WERI-Rb-1 (cell line): ENCODE measurements at places on chromosomes 13 and 19.

GRCh38 chr19:16561382-16561781 is 10.8 kb downstream of the SLC35E1 start:
- no peak for DNase-seq

GRCh38 chr19:2253106-2254063 is 2.8 kb downstream of the JSRP1 start:
- DNase-seq: no peak

- no peak for DNase-seq
These were observed 14.8 kb upstream of the ZNF43 start for GRCh38 chr19:21850656-21851255.

GRCh38 chr13:28425793-28426192 is 69.1 kb downstream of the FLT1 start:
- DNase-seq: no peak

- DNase-seq: no peak
These were observed 15.2 kb upstream of the ERCC5 start for GRCh38 chr13:102830646-102831045.

DNA sequence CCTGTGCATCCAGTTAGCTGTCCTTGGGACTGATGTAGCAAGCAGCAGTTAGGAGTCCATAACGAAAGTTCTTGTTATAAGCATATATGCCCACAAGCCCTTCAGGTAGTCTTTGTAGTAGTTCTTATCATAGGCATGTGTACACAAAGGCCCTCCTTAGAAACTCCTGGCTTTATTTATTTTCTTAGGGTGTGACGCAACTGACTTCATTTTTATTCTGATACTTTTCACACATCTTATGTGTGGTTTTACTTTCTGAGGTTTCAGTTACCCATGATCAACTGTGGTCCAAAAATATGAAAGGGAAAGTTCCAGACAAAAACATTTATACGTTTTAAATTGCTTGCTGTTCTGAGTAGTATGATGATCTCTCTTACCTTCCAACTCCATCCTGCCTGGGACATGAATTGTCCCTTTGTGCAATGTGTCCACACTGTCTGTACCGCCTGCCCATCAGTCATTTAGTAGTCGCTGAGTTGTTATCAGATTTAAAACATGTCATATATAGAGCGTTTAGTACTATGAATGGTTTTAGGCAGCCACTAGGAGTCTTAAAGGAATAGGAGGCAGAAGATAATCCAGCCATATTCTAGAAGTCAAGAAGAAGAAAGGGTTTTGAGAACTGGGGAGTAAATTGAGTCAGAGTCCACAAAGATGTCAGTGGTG is 19.4 kb downstream of the GPC5 start:
- DNase-seq: no peak

- DNase-seq: no peak
These were observed 47.0 kb upstream of the RAP2A start for GRCh38 chr13:97386801-97387484.

DNA sequence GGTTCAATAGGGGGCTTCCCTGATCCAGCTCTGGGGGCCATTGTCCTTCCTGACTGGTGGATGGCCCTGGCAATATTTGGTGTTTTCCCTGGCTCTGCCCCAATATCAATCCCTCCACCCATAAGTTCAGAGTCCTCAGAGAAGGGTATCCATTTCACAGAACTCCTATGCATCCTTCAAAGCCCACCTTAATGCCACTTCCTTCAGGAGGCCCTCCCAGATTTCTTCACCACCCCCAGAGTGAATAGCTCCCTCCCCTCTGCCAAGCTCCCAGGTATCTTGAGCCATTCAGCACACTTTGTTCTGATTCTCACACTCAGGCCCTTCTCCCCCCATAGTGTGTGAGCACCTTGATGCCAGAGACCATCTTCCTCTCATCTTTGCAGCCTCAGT is 5.8 kb downstream of the PPP1R14A start:
- DNase-seq: no peak

DNA sequence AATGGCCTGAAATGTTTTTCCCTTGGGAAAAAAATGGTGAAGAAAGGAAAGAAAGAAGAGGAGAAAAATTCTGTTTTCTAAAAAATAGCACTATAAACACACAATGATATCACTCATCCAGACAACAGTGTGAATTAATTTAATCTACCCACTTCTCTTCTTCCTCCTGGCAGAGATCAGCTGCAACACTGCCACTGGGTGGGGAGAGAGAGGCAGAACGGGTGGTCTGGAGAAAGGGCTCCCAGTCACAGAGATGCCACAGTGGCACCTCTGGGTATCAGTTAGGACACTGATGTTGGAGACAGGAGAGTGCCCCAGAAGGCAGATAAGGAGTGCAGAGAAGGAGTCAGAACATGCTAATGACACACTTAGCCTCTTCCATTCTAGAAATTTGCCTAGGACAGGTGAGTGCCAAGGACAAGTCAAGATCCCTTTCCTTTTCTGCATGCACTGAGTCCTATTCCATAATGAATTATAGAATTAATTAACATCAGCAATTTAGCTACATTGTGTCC is 168.6 kb downstream of the SUCLA2 start:
- no peak for DNase-seq

DNA sequence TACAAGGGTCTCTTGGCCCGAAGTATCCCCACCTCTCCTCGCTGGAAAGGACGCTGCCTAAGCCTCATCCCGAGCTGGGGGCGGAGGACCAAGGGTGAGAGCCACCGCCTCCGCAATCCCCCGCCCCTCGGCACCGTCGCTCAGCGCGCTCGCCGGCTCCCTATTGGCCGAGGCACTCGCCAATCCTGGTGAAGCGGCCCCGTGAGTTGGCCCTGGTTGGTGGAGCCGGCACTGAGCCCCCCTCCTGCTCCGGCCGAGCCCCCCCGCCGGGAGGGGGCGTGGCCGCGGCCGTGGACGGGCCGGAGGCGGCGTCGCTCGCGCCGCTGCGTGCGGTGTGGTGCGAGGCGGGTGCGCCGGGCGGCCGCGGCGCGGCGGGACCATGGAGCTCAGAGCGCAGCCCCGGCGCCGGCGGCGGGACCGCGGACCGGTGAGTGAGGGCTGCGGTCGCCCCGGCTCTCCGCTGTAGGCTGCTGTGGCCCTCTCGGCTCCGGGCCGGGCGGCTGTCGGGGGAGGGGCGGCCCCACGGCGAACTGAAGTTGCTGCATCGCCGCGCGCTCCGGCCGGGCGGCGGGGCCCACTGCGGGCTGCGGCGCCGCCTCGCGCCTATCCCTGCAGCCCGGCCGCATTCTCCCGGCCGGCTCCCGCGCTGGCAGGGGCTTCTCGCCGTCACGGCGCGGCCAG is at the start of gene WASF3:
Gene WASF3 (plus strand): TSS at position 291 of the 681 bp plus-strand sequence. CDS start 84,588 bp downstream, outside the sequence.
- DNase-seq: peak; percentile 100

- no peak for DNase-seq
These were observed 83.7 kb downstream of the STK24 start for GRCh38 chr13:98493042-98493712.

DNA sequence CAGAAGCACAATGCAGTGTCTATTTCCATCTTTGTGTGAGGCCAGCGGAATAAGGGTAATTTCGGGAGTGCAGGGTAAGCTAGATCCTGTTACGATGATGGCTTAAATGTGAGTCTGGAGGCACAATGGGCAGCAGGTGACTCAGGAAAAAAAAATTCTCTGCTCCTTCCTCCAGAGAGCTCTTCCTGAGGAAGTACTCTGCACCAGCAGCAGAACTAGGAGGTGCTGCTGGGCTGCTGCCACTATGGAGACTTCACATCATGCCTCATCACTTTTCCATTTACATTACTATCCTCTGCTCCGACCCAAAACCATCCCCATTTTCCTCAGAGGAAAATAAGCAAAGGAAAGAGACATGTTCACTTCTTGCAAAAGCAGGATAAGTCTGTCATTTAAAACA is 282.0 kb downstream of the DNAJC15 start:
- DNase-seq: no peak

DNA sequence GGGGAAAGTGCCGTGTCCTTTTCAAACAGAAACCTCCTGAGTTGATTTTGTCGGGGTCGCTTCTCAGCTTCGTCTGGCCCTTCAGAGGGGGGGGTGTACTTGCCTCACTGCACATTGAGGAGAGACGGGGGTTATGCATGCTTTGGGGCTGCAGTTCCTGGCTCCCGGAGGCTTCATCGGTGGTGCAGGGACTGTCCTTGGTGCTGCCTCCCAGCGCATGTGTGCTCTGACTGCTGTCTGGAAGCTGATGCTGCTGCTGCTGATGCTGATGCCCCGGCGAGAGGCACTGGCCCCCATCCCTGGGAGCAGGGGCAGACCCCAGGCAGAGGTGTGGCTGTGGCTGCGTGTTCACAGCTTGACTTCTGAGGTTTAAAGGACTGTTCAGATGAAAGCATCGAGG is 91.0 kb downstream of the ARHGEF7 start:
- DNase-seq: no peak

DNA sequence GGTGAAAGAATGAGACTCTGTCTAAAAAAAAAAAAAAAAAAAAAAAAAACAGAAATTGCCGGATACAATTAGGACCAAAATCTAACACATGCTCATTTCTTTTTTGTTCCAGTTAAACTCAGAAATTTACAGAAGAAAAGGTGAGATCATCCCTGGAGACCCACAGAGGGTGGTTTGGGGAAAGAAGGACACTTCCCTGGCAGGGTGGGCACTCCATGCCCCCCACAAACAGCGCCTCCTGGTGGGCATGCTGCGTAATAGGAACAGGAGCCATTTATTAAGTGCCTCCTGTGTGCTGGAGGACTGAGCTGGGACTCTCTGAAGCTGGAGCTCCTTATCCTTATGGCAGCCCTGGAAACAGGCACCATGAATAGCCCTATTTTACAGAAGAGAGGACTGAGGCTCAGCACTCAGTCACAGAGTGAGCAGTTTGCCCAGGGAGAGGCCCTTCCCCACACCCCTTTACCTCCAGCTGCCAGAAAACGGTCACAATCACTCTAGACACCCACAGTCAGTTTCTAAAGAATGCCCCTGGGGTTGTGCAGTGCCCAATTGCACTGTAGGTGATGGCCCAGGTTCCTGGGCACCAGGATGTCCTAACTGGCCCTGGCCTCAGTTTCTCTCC is 10.1 kb downstream of the C19orf38 start:
- no peak for DNase-seq

- DNase-seq: peak; percentile 82
These were observed at the start of gene GADD45GIP1 for GRCh38 chr19:12956446-12957388. Gene GADD45GIP1, minus strand, starts transcription at chr19:12957223. Its CDS starts 11 bp downstream, at chr19:12957212.

DNA sequence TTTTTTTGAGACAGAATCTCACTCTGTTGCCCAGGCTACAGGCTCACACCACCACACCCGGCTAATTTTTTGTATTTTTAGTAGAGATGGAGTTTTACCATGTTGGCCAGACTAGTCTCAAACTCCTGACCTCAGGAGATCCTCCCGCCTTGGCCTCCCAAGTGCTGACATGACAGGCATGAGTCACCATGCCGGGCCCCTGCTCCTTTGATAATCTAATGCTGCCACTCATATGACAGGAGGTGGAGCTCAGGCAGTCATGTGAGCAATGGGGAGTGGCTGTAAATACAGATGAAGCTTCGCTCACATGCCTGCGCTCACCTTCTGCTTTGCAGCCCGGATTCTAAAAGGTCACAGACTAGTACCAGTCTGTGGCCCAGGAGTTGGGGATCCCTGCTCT is 25.1 kb downstream of the ARHGEF18 start:
- no peak for DNase-seq

DNA sequence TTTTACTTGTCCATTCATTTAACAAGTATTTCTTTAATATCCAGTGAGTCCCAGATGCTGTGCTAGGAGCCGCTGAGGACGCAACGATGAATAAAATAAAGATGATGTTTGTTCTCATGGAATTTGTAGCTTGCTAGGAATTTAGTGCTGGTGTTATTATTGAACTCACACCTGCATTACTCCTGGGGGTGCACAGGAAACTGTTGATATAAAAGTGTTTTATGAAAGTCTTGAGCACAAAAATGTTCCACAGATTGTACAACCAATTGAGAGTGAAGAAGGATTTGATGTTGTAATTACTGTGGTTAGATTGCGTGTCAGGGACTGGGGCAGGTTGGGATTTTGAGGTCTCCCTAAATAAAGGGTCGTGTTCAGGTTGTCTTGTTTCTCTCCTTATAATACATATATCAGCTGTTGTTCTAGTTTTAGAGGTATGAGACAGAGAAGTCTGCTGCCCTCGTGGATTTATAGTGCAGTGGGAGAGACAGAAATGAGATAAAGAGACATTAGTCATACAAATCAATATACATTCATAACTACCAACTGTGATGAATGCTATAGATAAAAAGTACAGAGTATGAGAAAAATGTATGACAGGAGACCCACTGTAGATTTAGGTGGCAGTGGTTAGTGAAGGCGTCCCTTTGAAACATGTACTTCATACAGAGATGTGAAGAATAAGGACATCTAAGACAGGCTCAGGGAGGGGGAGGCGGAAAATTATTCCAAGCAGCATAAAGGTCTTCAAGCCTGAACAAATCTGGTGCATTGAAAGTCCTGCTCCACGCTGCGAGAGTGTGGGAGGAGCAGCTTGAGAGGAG is 11.3 kb downstream of the CACNG6 start:
- no peak for DNase-seq

DNA sequence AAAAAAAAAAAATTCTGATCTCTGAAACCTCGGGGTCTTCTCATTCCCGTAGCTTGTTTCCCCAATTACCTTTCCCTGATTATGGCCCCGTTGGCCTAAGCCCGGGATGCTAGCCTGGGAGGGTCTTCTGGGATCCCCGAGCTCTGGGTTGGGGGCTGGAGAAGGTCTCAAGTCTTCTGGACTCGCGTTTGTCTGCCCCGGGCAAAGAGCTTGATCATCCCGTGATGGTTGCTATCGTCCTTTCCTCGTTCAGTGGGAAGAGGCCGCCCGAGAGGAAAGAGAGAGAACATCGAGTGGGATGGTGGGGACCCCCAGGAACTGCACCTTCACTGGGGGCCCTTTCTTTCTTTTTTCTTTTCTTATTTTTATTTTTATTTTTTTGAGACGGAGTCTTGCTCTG is 2.4 kb downstream of the GNA15 start:
- DNase-seq: no peak

DNA sequence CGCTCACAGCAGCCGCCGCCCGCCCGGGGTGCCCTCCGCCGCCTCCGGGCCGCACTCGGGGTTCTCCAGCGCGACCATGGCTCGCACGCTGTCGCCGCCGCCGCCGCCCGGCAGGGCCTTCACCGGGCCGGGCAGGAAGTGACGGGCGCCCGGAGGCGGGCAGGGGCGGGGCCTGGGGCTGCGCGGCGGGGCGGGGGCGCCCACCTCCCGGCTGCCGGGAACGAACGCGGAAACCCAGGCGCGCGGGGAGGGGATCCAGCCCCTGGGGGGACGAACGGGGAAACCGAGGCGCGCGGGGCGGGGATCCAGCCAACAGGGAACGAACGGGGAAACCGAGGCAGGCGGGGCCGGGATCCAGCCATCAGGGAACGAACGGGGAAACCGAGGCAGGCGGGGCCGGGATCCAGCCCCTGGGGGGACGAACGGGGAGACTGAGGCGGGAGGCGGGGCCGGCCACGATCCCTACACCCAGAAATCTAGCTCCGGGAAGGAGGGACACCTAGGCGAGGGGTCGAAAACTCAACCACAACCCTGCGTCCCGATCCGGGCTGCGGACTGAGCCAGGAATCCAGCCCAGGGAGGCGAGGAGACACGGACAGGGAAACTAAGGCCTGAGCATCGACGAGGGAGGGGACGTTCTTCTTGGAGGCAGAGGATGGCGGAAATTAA is at the start of gene R3HDM4:
Gene R3HDM4 (minus strand): TSS at position 140 of the 669 bp plus-strand sequence. CDS start 62 bp downstream, at position 78.
- peak; percentile 66 for DNase-seq
